G401 (cell line): ENCODE measurements at places on chromosomes 6 and 20. TPM values are rescaled to one million over a fixed set of nuclear protein-coding genes. Genes with fewer than 3 reads are reported as not detected.
A peak's percentile ranks its signal among the peaks of the same experiment; 100 is the strongest.

- DNase-seq, result peak; percentile 86
These were observed 3.0 kb upstream of the GOPC start for GRCh38 chr6:117605169-117605826.

DNA sequence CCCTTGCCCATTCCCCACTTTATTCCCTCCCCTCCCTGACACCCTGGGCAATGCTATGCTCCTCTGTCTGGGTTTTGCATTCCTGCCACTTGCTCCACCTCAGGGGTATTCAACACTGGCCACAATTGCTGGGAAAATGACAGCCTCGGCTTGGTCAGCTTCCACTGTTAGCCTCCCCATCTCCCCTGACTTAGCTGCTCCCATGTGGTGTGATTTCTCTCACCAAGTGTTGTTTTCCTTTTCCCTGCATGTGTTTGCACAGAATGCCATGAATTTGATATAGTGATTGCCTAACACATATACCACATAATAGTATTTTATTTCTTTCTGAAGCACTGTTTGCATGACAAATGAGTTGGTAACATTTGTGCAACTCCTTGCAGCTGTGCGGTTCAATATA is 1.4 kb upstream of the LEMD2 start:
- no peak for DNase-seq

DNA sequence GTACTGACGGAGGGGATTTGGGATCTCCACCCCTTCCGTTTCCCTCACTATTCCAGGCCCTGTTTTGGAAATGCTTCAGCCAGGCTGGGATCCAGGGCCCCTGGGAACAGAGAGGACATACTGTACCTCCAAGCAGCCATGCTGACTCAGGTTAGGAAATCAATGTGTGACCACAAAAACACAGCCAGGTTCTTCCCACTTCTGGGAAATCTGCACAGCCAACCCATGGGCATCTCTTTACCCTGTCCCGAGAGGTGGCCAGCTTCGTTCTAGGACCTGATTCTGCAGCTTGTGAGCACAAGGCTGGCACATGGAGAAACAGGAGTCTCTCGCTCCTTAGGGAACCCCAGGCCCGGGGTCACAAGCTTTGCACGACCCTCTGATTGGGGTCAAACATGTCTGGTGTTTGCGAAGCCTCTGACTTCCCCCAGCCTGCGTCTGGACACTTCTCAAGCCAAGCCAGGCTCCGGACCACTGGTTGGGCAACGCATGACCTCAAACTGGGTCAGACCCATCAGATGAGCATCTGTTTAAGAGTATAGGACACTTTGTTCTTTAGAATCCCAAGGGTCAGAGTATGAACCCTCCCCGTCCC is 8.3 kb upstream of the TTPAL start:
- DNase-seq, result peak; percentile 67

GRCh38 chr20:32144898-32145662 is 35.6 kb downstream of the TM9SF4 start:
- DNase-seq, result no peak

The SPACA1 gene
- total RNA-seq, result not detected in 2 replicates

GRCh38 chr6:124956018-124956417 is 6.2 kb upstream of the RNF217 start:
- no peak for DNase-seq
